ENCODE measurements at places on chromosomes 3 and 15. TPM values are rescaled to one million over a fixed set of nuclear protein-coding genes. Genes with fewer than 3 reads are reported as not detected.
A peak's percentile ranks its signal among the peaks of the same experiment; 100 is the strongest.

The CMTM7 gene
- total RNA-seq: 15.2 TPM

- DNase-seq: no peak
These were observed 288.1 kb downstream of the EPHB1 start for GRCh38 chr3:135083179-135083578.

The RBP2 gene
- 0.78 TPM for total RNA-seq

The CACNA2D3 gene
- total RNA-seq: 0.52 TPM

DNA sequence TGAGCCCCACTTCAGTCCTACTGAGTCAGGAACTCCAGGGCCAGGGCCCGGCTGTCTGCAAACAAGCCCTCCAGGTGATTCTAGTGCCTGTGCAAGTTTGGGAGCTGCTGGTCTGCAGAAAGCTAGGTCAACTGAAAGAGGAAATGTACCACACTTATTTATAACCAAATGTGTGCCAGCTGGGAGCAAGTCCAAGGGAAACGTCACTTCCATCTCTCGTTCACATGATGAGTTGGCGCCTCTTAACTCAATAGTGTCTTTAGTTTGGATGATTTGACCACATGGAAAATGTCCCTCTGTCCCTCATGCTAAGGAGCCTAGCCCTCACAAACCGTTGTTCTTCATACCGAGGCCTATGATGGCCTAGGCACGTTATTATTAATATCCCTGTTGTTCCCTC is 43.2 kb downstream of the GOLGA8S start:
- DNase-seq: no peak

DNA sequence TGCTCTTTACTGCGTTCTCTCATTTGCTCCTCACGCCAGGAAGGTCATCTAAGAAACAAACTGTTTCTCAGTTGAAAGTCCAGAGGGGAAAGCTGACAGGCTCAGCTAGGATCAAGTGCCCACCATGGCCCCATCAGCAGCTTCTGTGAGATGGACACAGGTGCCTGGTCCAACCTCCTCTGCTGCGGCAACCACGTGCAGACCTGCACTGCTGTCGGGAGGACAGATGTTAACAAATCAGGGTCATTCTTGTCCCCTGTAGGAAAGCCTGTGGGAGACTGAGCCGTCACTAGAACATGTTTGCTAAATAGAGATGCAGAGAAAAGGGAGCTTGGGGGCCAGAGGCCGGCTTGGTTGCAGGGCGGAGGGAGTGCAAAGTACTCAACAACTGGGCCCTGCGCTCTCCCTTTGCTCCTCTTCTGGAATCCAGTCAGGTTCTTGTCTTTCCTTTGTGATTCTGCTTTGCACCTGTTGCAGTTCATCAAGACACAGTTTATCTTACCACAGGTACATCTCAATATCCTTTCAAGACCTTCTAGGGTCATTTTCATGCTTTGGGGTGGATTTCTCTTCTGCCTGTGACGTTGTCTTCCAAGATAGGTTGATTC is 20.9 kb downstream of the GPD1L start:
- DNase-seq: no peak

DNA sequence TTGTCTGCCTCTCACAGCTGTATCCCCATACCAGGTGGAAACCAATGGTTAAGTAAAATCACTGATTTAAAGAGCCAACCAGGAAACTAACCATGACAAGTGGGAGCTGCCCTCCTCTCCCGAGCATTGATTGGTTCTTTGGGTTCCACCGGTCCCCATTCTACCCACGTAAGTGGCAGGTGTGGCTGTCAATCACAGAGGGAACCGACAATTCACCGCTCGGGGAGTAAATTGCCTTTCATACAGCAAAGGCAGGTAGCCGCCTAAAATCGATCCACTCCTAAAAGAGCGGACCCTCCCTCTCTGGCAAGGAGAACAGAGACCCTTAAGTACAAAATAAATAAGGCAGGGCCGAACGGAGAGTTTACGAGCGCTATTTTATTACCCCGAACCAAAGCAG is 1.2 kb downstream of the ERC2 start:
- DNase-seq: peak; percentile 41

GRCh38 chr15:94844538-94845389 is 613.4 kb downstream of the MCTP2 start:
- DNase-seq: no peak

DNA sequence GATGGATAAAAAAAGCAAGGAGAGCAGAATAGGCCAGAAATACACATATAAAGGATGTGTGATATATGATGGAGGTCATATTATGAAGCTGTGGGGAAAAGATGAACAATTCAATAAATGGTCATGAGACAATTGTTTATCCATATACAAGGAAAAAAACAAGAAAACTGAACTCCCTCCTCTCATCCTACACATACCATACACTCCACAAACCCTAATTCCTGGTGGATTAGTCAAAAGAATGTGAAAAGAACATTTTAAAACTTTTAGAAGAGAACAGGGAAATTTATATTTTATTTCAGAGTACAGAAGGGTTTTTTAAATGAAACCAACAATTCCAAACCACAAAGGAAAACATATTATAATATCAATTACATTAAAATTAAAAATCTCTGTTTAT is 34.5 kb upstream of the NR2E3 start:
- DNase-seq: no peak
